ENCODE measurements at places on chromosomes 4 and X.

DNA sequence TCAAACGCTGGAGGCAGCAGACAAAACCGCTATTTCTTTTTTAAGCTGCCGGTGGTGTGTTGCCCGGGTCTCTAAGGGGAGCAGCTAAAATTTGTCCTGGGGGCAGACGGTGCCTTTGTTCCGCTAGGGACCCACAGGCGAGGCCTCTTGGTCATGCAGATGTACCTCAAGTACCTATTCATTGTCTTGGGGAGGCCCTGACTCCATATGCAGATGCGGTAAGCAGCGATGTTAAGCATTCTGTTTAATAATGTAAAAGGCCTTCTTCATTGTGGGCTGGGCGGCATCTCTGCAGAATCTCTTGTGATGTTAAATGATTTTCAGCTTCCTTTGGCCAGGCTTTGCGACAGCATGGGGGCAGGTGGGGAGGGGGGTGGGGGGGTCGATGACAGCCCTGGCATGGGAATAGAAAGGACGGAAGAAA lies 98.9 kb upstream of the PJA1 start:
- no peak for DNase-seq

DNA sequence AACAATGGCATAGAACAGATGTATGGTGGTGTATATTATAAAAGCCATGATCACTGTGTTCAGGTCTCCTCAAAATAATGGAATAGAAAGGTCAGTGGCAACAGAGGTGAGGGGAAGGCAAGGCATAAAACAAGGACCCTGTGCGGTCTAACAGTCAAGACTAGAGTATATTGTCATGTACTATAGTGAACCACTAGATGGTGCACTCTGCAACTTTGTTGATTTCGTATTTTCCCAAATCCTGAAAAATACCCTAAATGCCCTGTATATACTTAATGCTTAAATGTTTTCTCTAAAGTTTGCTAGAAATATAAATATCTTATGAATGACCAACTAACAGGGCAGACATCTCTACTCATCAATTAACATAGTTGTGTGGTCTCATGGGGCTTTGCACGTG lies 453.0 kb downstream of the PCDH11X start:
- DNase-seq = no peak

DNA sequence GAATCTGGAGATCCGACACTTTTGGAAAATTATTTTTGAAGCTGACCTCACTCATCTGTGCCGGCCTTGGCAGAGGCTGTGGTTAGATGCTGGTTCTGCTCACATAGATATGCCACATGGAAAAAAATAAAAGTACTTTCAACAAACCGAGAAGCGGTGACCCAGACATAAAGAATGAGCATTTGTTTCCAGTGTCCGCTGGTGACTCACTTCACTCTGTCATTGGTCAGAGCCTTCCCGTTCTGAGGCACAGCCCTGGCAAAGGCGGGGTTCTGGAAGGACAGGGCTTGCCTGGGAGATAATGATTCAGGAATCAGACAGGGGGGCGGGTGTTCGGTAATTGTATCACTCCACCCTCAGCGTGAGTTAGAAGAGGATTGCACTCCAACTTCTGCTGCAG lies 172.4 kb upstream of the MXRA5 start:
- DNase-seq = no peak

DNA sequence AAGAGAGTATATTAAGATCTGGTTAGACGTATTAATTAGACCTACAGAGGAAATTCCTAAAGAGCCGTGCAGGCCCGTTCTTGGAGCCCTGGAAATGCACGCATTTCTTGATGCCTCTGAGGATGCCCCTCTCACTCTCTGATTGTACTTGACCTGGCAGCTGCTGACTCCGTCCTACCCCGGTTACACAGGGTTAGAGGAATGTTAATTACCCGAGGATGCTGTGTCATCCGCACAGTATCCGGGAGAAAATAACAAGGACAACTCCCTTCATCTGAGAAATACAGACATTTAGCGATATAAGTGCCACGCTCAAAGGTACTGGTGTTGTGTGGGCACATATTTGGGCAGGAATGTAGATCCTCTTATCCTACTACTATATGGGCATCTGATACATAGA lies 404.6 kb upstream of the FAT1 start:
- DNase-seq = no peak

DNA sequence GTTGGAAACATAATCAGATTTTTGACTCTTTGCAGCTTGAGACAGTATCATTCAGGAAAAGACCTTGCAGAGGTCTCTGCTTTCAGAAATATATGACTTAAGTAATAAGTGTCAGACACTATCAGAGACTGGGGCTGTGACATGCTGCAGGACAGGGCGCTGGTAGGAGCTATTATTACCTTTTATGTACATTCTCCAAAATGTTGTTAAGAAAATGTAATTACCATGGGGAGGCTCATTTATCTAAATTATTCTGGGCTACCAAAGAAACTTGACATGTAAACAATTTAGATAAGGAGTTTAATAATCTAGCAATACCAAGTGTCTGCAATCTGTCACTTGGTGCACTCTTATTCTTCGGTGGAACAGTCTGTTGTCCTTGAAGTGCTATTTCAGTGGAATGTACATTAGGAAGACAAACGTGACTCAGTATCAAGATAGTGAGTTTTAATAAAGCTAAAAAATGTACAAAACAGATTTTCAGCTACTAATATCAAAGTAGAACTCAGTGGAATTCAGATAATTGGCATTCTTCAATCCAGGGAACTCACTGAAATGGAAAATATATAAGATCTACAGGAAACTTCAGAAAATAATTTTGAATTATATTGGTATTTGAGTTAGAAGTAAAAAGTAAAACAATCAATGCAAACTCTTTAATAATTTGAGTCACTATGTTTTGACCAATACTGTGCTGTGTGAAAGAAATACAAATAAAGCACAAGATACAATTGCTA lies 214.5 kb downstream of the KCNIP4 start:
- DNase-seq = no peak

All from stimulated activated CD4-positive, alpha-beta T cell treated with anti-CD3 and anti-CD28 coated beads, Interleukin-2, amount 100 ng/mL, for 24 hours (primary cell).